Pancreas (tissue), 10 donors: ENCODE measurements at places on chromosomes 12 and 14.

DNA sequence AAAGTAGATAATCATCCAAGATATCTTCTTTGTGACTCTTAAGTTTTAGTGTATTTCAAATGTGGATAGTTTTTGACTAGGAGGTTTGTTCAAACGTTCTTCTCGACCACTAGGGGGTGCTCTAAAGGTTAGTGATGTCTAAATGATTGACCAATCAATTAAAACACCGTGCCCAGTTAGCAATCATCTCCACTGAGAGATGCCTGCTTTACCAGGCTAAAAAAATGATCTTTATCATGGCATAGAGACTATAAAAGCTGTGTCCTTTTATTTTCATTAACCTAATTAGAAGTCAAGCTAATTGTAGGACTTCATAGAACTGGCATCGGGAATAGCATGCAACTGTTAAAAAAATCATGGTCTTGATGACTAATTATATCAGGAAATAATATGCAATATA lies 153.9 kb downstream of the PRKCH start:
- no peak for DNase-seq

DNA sequence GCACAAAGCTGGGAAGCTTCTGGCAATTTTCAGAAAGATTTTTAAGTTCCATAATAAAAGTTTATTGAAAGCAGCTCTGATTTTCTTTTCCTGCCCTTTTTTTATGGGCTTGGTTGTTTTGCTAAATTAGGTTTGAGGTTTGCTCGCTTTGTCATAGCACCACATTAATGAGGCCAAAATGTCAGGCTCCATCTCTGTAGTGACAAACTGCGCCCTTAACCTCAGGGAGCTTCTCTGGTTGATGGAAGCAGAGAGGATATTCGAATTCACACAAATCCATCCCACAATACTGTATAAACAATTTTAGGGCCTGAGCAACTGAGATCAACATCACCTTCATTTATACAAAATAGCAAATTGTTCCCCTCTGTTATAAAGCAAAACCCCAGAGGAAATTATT lies 342.6 kb upstream of the TMPO start:
- DNase-seq: no peak

GRCh38 chr14:76514213-76514998 lies 138.5 kb downstream of the ESRRB start:
- peak; percentile 8 for DNase-seq

GRCh38 chr12:11724888-11725311 lies 75.4 kb downstream of the ETV6 start:
- DNase-seq: no peak

DNA sequence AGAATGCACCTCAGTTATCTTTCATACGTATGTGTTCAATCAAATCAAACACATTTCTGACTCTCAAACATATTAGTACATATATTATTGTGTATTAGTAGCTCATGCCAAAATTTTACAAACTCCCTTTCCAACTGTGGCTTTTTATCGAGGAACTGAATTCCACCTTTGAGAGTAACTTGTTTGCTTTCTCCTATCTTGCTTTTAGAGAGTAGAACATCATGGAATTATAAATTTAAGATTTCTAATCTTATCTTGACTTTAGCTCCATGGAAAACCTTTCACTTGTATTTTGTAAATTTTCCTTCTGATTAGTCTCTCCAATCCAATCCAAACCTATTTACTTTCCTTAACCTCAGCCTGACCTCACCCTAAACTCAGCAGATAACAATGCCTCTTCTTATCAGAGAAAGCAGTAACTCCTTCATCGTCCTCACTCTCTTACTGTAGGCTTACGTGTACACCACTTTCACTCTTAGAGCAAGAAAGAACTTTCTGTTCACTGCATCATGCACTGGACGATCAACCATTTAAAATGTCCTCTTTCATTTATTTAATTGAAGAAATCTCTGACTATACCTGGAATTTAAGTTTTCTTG lies 164.5 kb downstream of the TMTC3 start:
- no peak for DNase-seq

- DNase-seq: no peak
Measured at GRCh38 chr12:124232654-124232987, 62.3 kb upstream of the RFLNA start.

- no peak for DNase-seq
Measured at GRCh38 chr14:89303456-89304435, 113.3 kb downstream of the FOXN3 start.

- no peak for DNase-seq
Measured at GRCh38 chr14:90632871-90633270, 183.4 kb downstream of the TTC7B start.
